ENCODE measurements at places on chromosomes 2 and 18.

GRCh38 chr2:181459621-181460021 lies 2.4 kb downstream of the ITGA4 start:
- DNase-seq, result peak; percentile 65

GRCh38 chr2:118986738-118987137 lies 44.7 kb downstream of the MARCO start:
- DNase-seq, result no peak

DNA sequence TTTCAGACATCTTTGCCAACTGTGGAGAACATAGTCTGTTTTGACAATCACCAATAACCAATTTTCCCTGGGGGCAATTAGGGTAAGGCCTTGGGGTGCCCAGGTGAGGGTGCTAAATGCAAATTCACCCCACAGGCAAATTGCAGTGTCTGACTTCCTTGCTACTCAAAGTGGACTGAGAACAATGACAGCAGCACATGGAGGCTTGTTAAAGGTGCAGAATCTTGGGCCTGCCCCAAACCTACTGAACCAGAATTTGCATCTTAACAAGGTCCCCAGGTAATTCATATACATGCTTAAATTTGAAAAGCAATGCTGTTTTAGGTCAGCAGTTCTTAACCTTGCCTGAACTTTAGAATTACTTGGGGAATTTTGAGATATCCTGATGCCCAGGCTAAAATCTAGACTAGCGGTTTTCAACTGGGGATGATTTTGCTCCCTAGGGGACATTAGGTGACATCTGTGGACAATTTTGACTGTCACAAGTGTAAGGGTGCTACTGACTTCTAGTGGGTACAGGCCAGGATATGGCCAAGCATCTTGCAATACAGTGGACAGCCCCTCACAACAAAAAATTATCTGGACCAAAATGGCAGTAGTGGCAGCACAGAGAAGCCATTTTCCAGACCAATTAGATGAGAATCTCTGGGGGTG lies 80.2 kb upstream of the GCFC2 start:
- DNase-seq, result no peak

DNA sequence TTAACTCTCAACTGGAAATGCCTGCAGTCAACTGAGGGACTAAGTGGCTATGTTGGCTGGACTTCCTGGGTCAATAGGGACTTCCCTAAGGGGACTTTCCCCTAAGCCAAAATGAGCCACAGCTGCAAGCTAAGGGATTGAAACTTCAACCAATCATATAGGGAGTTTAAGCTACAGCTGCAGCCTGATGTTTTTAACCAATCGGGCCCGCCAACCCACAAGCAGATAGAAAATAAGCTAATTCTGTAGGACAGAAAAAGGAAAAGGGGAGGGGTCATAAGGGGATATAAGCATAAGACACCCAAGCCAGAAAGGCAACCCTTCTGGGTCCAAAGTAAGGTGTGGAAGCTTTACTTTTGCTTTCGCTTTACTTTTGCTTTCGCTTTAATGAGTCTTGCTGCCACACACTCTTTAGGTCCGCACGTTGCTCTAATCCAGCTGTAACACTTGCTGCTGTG lies 927.5 kb downstream of the ERBB4 start:
- no peak for DNase-seq

All from fibroblast of skin of abdomen (primary cell).